ENCODE measurements at places on chromosomes 16 and 17.

DNA sequence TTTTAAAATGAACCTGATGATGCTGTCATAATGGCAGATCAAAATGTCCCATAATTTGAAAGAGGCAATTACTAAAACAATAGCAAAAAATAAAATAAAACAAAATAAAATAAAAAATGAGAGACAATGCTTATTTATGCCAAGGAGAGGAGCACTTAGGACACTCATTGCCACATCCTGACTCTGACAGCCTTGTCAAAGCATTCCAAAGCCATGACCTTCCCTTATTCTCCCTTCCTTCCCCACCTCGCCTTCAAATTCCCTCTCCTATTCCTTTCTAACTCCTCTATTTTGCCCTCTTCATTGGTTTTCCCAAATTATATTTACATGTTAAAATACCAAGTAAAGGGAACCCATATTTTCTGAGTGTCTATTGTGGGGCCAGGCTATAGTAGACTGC is 220.0 kb downstream of the CDH13 start:
- peak; percentile 53 for DNase-seq

DNA sequence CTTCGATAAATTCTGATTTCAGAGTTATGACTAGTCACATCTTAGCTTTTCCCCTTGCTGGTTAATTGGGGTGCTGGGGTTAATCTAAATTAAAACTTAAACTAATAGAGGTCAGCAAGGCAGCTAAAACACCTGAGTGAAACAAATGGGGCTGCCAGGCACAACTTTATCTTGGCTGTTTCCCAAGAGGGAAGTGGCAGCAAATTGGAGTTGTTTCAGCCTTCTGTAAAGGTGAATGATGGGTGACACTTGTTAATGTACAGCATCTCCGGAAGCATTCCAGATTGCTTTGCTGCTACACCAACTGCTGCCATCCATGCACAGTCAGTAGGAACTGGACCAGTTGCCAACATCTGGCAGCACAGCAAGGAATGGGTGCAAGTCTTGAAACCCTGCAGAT is 43.9 kb downstream of the AATF start:
- DNase-seq, result no peak

- DNase-seq, result no peak
Observed at GRCh38 chr16:24257958-24258357, 1.8 kb downstream of the CACNG3 start.

DNA sequence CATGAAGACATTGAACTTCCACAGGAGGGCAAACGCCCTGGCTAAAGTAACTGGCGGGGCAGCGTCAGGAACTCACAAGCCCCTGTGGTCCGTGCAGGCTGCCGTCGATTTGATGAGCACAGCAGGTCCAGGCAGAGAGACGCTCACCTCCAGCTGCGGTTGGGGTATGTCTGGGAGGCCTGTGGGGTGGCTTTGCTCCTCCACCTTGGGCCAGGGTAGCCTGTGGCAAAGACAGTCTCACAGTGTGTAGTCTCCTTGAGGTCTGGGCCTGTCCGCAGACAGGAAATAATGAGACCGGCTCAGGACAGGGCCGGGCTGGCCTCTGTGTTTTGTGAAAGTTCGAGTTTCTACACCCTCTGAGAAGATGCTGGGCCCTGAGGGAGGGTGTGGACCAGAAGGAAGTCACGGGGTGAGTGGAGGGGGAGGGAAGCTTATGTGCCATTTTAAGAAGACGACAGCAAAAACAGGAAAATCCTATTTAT is 103.3 kb downstream of the METRNL start:
- no peak for DNase-seq

- DNase-seq, result no peak
Observed at GRCh38 chr16:57828272-57829161, 26.2 kb upstream of the KIFC3 start.

GRCh38 chr16:77910021-77910420 is 112.3 kb upstream of the CLEC3A start:
- DNase-seq, result no peak

GRCh38 chr16:25079637-25080378 is 31.7 kb upstream of the LCMT1 start:
- no peak for DNase-seq

DNA sequence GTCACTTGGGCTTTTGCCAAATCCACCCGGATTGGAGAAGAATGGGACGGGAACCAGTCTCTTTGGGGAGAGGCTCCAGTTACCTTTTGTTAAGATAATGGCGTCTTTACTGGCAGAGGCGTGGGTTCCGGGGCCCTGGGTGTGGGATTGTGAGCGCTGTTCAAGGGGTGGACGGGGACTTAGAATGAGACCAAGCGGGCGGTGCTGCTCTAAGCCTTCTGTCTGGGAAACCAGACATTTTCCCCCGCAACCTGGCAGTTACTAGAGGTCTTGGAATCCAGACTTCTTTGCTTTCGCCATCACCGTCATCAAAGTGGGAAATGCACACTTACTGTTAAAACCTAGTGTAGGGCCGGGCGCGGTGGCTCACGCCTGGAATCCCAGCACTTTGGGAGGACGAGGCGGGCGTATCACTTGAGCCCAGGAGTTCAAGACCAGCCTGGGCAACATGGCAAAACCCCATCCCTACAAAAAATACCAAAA is 706 bp downstream of the TEN1 start:
- DNase-seq, result peak; percentile 75

DNA sequence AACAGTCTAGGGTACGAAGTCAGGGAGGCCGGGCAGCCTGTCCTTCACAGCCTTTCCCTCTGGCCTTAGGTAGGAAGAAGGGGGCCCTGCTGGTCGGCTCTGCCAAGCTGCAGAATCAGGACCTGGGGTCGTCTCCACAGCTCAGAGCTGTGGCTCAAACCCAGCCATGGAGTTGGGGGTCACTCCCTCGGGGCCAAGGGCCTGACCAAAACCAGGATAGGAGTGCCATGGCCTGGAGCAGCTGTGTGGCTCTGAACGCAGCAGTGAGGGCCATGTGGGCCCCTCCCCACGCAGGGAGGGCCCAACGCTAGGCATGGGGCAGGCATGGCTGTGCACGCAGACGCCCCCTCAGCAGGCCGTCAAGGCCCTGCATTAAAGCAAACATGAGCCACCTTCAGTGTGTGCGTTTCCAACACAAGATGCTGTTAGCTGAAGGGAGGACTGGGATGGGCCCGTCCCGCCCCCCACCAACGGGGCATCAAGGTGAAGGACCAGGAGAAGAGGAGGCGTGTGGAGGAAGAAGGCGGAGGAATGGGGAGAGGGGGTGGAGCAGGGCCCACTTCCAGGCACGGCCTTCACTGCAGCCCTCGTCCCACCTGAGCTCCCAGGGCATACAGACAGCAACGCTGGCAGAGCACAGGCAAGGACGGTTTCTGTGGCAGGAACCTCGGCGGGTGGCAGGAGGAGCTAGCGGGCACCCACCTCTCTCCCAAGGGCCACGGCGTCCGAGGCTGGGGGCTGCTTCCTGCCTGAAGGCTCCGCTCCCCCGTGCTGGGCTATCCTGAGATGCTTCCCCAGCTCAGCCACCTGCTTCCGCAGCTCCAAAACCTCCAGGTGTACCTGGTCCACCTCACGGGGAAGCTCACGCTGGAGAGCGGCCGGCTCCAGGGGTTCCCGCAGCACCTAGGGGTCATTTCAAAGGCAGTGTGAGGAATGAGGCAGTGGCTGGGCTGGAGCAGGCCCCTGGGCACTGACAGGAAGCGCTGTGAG is 55.3 kb downstream of the CCDC57 start:
- no peak for DNase-seq

Data from EH (cell line).